ENCODE measurements at places on chromosomes 7 and 10.

DNA sequence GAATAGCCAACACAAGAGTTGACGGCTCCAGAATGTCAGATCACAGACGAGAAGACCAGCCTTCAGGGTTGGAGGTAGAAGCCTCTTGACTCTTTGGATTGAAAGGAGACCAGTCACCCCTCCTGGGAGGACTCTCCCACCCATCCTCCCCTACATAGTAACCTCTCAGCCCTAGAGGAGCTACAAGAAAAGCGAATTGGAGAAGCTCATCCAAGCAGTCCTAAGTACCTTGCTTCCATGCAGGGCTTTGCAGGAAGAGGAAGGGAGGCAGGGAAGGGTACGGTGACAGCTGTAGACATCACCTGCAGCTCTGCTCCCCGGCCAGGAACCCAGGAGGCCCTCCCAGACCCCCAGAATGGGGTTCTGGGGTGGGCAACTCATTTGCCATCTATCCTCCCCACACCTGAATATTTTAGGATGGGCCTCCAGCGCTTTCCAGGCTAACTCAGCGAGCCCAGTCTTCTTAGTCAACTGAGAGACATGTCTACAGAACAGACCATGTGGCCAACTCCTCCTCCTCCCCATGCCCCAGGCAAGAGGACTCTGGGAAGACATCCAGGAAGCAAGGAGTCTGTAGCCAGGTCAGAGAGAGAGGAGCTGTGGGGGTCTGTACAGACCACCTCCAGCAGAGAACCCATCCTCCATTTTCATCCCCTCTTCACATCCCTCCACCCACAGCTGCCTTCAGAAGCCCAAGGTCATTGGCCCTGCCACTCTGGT lies 55.6 kb upstream of the LBX1 start:
- DNase-seq = peak; percentile 32

GRCh38 chr10:126804396-126804795 lies 100.8 kb upstream of the DOCK1 start:
- no peak for DNase-seq

DNA sequence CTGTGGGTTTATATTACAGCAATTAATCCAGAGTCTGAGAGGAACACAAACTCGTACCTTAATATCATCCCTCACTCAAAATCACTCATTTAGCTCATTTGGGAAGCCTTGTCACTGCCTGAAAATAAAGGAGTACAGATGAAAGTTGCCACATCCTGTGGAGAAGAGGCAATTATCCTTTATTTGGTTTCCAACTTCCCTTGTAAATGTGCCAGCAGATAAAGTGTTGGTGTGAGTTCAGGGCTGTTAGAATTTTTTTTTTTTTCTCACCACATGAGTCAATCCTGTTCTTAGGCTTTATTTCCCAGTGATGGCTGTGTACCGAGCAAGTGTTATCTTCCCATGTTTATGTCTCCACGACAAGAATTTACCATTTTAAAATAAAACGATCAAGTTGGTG lies 99.0 kb upstream of the SMIM30 start:
- peak; percentile 89 for DNase-seq

GRCh38 chr7:105934572-105935185 lies 28.4 kb upstream of the CDHR3 start:
- DNase-seq = peak; percentile 88

GRCh38 chr7:38311329-38311937 lies 38.0 kb upstream of the TARP start:
- DNase-seq = peak; percentile 75

GRCh38 chr10:20281579-20281978 lies 465.3 kb downstream of the PLXDC2 start:
- no peak for DNase-seq

GRCh38 chr10:129912986-129913695 lies 50.9 kb downstream of the EBF3 start:
- no peak for DNase-seq

GRCh38 chr10:58164517-58164916 lies 103.2 kb downstream of the IPMK start:
- no peak for DNase-seq

DNA sequence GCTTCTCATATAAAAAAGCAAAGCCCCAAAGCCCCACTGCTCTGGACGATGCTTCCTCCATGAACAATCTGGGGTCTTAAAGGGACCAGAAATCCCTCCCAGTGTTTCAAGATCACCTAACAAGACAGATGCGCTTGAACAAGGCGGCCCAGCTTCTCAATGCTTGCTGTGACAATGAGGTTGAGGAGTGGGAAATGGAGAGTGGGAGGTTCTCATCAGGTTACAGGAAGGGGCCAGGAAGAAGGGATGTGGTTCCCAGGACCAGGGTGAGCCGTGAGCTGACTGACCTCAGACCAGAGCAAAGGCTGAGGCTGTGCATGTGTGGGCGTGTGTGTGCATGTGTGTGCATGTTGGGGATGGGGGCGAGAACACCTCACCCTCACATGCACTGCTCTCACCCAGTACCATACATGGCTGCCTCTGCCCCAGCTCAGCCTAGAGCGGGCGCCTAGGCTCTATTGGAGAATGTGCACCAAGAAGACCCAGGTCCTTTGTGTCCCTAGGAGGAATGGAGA lies 220.8 kb upstream of the GPR26 start:
- no peak for DNase-seq

DNA sequence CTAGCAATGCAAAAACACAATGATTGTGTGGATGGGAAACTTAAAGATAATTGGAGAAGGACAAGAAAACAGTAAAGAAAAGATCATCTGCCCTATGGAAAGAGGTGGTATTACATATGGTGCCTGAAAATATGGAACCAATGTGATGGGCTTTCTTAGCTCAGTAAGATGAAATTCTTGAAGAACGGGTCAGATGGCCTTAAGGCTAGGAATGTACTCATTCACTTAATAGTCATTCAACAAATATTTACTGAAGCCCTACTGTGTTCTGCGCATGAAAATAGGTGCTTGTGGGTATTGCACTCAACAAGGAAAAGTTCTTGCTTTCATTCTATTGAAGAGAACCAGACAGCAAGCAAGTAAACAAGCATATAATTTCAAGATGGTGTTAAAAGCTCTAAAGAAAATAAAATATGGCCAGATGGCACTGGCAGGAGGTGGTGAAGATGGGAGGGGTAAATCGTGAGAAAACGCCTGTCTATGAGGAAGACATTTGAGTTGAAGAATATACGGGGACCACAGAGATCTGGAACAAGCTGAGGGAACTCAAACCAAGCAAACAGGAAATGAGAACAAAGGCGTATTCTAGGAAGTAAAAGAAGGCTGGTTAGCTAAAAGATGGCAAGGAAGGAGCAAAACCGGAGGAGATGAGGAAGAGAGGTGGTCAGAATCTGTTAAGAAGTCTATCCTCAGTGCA lies 179.7 kb downstream of the ANK3 start:
- DNase-seq = peak; percentile 19

DNA sequence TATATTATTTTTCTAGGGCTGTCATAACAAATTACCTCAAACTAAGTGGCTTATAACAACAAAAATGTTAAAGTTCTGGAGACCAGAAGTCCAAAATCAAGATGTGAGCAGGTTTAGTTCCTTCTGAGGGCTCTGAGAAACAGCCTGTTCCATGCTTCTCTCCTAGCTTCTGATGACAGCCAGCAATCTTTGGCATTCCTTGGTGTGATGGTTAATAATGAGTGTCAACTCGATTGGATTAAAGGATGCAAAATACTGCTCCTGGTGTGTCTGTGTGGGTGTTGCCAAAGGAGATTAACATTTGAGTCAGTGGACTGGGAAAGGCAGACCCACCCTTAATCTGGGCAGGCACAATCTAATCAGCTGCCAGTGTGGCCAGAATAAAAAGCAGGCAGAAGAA lies 26.3 kb upstream of the TNKS2 start:
- DNase-seq = no peak

- DNase-seq = no peak
Observed at GRCh38 chr7:36395171-36395894, 5.7 kb downstream of the ANLN start.

GRCh38 chr10:103692436-103692951 lies 162.9 kb downstream of the SH3PXD2A start:
- peak; percentile 23 for DNase-seq

- peak; percentile 4 for DNase-seq
Observed at GRCh38 chr10:35585903-35586535, 19.1 kb upstream of the GJD4 start.

- DNase-seq = no peak
Observed at GRCh38 chr10:30398193-30398592, 35.8 kb upstream of the MAP3K8 start.

GRCh38 chr7:3730276-3730675 lies 429.2 kb downstream of the SDK1 start:
- DNase-seq = no peak

DNA sequence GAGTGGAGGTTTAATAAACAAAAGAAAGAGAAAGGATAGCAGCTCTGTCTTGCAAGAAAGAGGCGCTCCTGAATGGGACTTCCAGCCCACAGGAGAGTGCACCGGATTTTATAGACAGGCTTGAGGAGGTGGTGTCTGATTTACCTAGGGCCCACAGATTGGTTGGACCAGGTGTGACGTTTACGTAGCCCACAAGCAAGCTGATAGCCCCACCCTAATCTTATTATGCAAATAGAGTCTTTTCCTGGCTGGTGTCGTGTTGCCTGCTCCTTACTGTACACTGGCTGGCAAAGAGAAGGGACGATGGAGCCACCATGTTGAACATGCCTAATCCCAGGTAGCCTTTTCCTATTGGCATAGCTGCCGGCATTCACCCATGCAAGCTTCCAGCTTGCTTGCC lies 319.7 kb upstream of the POM121L12 start:
- no peak for DNase-seq

DNA sequence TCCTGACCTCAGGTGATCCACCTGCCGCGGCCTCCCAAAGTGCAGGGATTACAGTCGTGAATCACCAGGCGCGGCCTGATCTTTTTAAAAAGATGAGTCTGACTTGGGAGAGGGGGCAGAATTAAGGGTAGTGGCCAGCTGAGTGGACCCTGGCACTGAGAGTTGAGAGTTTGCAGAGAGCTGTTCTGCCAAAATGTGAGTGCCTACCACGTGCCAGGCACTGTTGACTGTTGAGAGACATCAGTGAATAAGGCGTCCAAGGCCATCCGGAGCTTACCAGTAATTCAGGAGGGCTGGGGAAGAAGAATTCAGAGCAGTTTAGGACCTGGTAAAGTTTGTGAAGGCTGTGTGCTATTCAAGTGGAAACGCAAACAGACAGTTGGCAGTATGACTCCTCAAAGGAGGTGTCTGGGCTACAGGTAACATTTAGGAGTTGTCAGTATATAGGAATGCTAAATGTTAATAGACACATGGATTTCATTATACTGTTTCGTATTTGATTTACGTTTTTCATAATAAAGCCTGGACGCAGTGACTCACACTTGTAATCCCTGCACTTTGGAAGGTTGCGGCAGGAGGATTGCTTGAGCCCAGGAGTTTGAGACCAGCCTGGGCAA lies 1.5 kb downstream of the NIPSNAP2 start:
- peak; percentile 45 for DNase-seq

- peak; percentile 32 for DNase-seq
Observed at GRCh38 chr7:47461161-47461560, 120.8 kb downstream of the TNS3 start.

- DNase-seq = no peak
Observed at GRCh38 chr7:80593869-80594586, 44.4 kb upstream of the CD36 start.

DNA sequence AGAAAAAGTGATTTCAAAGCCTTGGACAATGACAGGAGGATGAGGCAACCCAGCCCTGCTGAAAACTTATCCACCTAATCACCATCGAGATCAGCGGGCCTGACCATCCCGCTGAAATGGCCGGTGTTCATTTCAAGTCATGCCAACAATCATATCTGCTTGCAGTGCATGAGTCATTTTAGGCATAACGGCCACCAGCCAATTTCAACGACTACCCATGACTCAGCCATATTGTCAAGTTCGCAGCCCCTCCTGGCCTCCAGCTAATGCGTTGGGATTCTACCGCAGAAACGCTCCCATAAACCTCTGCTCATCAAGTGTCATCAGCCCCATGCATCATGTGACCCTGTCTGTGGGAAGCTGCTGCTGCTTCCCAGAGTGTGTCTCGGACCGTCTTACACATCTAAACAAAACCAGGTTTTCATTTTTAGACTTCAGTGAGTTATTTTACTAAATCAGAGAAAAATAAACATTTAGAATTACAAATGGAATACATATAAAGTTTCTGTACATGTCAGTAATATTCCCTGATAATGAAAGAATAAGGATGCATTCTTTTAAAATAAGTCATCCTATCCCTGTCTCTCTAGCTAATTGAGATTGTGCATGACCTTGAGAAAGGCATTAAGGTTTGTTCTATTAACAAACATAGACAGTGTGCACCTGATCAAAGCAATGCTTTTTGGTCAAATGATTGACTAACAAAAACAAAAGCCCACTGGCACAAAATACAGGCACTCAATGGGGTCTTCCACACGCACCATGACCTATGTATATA lies 188.9 kb downstream of the ADAM12 start:
- DNase-seq = no peak

- peak; percentile 53 for DNase-seq
Observed at GRCh38 chr10:97117372-97117771, 68.4 kb downstream of the SLIT1 start.

GRCh38 chr7:29370531-29371314 lies 176.1 kb downstream of the CHN2 start:
- DNase-seq = peak; percentile 50

DNA sequence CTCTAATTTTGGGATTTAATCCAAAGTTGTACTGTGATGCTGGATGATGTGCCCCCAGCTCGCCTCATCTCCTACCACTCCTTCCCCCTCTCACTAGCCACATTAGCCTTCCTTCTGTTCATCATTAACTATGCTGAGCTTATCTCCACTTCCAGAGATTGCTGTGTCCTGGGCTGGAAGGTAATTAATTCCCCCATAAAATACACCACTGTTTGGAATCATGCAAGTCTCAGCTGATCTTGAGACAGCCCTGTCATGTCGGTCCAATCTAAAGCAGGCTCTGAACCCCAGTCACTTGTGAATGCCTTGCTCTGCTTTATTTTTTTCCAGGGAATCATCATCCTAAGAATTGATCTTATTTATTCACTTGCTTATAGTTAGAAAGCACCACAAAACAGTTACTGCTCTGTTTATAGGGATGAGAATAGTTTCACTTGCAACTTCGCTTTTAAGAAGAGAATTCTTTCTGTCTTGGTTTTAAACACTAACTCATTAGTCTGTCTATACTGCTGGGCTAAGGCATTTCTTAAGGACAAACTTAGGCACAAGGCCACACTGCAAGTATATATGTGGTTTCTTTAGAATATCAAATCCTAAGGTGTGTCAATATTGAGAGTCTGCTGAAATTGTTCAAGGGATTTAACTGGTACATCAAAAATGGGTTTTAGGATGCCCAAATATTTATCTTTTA lies 341.1 kb upstream of the SEMA3A start:
- DNase-seq = no peak

Measured in NCI-H69 (cell line).